ENCODE measurements at places on chromosomes 6 and 20. TPM values are rescaled to one million over a fixed set of nuclear protein-coding genes. Genes with fewer than 3 reads are reported as not detected.

DNA sequence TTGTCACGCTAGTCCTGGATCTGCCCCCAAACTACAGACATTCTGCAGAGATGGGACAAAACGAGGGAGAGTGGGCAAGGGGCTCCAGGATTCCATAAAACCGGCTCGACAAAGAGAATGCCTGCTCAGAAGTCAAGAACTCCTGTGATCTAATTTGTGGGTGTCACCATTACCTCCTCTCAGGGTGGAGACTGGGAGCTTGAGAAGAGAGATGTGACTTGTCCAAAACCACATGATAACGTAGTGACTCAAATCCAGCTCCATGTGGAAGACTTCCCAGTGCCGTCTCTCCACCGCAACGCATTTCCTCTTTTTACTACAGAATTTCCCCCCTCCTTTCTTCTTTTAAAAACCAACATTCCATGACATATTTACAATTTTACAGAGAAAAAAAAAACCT, 44.3 kb downstream of the TRERF1 start:
- H3K27ac ChIP-seq = peak overlapping the region; percentile 68
- peak; percentile 78 for DNase-seq
- no peaks in the 10 kb centered on the region for H3K27me3 ChIP-seq
- no peaks in the 10 kb centered on the region for H3K36me3 ChIP-seq

DNA sequence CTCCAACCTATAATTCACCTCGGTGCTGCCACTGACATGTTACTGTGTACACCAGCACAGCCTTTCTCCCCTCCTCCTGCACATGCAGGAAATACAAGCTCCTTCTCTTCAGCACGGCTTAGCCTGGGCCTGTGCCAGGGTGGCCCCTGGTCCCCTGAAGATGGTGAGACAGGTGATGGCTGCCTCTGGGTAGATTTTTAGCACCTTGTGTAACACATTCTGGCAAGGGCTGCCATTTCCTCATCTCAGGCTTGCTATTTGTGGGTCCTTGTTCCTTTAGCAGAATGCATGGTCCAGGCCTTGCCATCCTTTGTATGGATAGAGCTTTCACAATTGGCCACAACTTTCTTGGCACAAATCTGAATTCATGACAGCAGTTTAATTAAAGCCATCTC, 151.3 kb downstream of the CDC5L start:
- H3K4me1 ChIP-seq = no peaks in the 10 kb centered on the region
- DNase-seq = no peak
- no peak overlapping the region for H3K4me3 ChIP-seq

DNA sequence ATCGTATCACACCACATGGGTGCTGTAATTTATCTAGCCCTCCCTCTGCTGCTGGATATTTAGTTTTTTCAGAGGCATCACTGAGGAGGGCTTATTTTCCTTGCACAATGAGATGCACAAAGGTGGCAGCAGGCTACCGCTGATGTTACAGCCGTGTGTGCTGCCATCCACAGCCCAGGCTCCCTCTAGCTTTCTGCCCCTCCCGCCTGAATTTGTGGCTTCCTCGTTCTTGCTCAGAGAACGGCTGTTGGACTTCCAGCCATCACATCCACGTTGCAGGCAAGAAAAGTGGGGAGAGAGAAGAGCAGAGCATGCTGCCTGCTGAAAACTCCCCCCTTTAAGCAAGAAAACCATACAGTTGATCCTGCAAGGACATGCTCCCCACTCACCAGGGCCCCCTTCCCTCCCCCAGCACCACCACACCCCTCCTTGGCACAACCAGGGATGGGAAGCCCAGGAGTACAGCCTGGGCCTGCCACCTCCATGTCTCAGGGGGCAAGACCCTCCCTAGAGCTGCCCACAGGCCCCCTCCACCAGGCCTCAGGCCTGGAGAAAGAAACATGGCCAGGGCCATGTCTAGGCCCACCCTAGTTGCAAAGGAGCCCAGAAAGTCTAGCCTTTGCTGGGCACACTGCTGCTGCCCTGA, 102.6 kb downstream of the MRPL14 start:
- H3K36me3 ChIP-seq = no peaks in the 10 kb centered on the region
- H3K27me3 ChIP-seq = no peaks in the 10 kb centered on the region
- no peak overlapping the region for H3K27ac ChIP-seq
- H3K4me3 ChIP-seq = no peak overlapping the region
- no peak for DNase-seq

- no peaks in the 10 kb centered on the region for H3K27me3 ChIP-seq
- H3K27ac ChIP-seq = peak overlapping the region; percentile 71
- DNase-seq = peak; percentile 93
- no peak overlapping the region for H3K4me3 ChIP-seq
- H3K4me1 ChIP-seq = peaks cover 17% of the 10 kb centered on the region
These were observed 219.1 kb downstream of the MYLK4 start for GRCh38 chr6:2531426-2532215.

DNA sequence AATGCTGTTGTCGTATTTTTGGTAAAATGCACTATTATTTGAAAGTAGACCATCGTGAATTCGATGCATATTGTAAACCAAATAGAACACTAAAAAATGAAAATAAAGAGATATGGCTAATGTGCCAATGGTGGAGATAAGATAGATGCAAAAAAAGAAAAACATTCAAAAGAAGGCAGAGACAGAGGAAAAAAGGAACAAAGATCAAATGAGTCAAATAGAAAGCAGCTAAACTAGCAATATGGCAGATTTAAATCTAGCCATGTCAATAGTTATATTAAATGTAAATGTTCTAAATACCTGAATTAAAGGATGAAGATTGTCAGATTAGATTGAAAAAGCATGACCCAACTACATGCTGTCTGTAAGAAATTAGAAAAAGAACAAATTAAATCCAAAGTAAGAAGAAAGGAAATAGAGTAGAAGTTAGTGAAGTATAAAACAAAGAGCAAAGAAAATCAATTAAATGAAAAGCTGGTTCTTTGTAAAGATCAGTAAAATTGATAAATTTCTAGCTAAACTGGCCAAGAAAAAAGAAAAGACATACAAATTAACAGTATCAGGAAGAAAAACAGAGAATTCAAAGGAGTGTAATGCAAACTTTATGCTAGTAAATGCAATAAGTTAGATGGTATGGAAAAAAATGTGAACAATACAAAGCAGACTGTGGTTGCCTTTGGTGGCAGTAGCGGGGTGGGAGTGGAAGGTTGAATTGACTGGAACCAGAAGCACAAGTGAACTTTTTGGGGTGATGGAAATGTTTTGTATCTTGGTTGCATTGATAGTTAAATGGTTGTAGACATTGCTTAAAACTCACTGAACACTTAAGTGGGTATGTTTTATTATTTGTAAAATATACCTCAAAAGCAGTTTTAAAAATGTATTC, 44.8 kb downstream of the PTPN1 start:
- no peaks in the 10 kb centered on the region for H3K36me3 ChIP-seq
- DNase-seq = no peak
- no peaks in the 10 kb centered on the region for H3K27me3 ChIP-seq
- H3K4me1 ChIP-seq = peaks cover 19% of the 10 kb centered on the region
- H3K4me3 ChIP-seq = no peak overlapping the region

DNA sequence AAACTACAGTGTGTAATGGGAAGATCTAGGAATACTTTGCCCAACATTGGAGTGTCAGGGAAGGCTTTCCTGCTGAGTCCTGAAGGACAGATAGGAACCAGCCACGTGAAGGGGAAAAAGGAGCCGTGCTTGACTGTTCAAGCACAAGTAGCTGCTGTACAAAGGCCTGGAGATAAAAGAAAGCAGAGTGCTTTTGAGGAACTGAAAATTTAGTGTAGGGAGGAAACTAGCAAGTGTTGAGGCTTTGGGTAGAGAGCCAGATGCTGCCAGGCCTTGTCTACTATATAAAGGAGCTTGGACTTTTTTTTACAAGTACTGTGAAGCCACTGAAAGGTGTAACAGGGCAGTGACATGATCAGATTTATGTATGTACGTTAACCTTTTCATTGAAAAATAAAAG, 39.0 kb downstream of the DSE start:
- H3K4me3 ChIP-seq = no peak overlapping the region
- no peak for DNase-seq
- H3K27me3 ChIP-seq = no peaks in the 10 kb centered on the region
- H3K27ac ChIP-seq = no peak overlapping the region

DNA sequence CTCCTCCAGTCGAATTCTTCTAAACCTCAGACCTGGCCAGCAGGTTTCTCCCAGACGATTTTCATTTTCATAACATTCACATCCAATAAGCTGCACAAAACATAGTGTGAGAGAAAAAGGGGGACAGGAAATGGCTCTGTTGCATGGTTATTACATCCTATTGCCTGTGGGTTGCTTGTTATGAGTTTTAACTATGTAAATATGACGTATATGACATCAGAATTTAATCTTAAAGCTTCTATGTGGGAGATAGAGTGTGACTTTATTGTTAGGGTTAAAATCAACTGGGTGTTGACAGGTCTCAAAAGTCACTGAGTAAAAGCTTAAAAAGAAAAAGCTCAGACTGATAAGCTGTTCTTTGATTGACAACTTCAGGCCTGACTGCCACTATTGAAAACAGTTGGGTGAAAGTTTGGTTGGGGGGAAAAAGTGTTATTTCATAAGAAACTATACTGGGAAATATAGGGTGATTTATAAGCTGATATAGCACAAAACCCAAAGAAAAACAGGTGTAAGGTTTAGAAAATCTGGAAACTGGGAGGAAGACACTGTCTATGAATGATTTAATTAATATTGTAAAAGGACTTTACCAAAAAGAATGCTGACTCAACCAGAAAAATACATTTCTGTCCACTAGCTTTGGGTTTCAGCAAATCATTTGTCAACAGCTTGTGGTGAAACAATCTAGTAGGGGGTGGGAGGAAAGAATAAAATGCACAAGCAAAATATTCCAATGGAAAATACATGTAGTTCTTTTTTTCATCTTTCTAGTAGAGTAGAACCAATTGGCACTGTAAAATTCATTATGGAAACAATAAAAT, 134.1 kb upstream of the CEP162 start:
- H3K4me1 ChIP-seq = no peaks in the 10 kb centered on the region
- H3K4me3 ChIP-seq = no peak overlapping the region
- no peaks in the 10 kb centered on the region for H3K36me3 ChIP-seq
- no peak overlapping the region for H3K27ac ChIP-seq

GRCh38 chr6:1917626-1918371, 308.1 kb downstream of the FOXC1 start:
- no peak overlapping the region for H3K4me3 ChIP-seq
- no peaks in the 10 kb centered on the region for H3K27me3 ChIP-seq
- peaks cover 26% of the 10 kb centered on the region for H3K4me1 ChIP-seq

GRCh38 chr20:13535627-13536026, 103.1 kb downstream of the TASP1 start:
- H3K27me3 ChIP-seq = no peaks in the 10 kb centered on the region
- H3K36me3 ChIP-seq = no peaks in the 10 kb centered on the region
- no peak overlapping the region for H3K27ac ChIP-seq
- no peak for DNase-seq
- H3K4me3 ChIP-seq = no peak overlapping the region
- no peaks in the 10 kb centered on the region for H3K4me1 ChIP-seq

Gene MOG
- total RNA-seq = not detected

Gene NNAT
- total RNA-seq = not detected

Gene THBS2
- not detected for total RNA-seq

Gene RAET1E
- total RNA-seq = 1.7 TPM

Gene NRSN1
- not detected for total RNA-seq

Gene FRS3
- 3.9 TPM for total RNA-seq

Gene CSTF1
- total RNA-seq = 60.2 TPM
